ENCODE measurements at places on chromosomes 1 and 21. TPM values are rescaled to one million over a fixed set of nuclear protein-coding genes. Genes with fewer than 3 reads are reported as not detected.

DNA sequence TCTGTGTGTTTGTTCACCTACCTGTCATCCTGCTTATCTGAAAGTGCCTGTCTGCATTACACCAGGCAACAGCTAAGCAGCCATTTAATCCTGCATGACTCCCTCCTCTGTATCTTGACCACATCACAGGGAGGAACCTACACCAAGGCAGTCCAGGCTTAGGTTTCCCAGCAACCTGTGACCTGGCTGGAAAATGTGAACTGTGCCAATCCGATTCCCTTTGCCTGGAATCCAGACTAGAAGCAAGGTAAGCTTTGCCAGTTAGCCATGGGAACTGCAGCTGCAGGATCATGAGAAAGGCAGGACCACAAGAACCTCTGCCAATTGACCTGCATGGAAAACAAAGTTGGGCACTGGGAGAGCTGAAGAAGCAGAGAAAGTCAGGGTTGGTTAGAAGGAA is 6.3 kb upstream of the ATP1B1 start:
- no peak for DNase-seq

DNA sequence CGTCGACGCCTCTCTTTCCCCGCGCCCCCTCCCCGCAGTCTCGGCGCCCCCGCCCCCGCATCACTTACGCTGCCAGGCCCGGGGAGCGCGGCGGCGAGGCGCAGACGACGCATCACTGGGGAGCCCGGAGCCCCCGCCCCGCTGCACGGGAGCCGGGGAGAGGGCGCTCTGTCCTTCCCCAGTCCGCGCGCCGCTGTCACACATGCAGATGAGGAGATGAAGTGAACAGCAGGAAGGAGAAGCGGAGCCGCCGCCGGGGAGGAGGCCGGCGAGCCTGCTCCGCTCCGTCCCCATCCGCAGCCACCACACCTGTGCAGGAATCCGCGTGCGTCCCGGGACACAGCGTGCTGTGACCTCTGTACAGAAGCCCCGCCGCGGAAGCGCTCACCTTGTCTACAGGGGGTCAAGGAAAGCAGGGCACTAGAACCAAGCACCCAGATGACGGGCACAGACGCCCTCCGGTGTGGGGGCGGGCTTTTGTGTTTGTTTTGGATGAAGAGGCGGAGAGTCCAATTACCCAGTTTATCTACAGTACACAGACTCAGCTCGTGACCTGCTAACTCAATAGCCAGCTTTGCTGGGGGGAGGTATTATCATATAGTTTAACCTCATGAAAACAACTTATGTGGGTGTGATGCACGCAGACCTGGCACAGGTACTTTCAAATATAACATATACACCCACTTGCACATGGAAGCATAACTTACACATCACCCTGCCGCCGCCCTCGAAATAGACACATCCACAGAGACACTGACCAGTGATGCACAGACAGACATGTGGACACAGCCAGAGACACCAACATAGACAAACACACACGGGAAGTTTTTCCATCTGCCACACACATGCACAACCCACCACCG is 12.4 kb downstream of the KLHDC8A start:
- DNase-seq = no peak

DNA sequence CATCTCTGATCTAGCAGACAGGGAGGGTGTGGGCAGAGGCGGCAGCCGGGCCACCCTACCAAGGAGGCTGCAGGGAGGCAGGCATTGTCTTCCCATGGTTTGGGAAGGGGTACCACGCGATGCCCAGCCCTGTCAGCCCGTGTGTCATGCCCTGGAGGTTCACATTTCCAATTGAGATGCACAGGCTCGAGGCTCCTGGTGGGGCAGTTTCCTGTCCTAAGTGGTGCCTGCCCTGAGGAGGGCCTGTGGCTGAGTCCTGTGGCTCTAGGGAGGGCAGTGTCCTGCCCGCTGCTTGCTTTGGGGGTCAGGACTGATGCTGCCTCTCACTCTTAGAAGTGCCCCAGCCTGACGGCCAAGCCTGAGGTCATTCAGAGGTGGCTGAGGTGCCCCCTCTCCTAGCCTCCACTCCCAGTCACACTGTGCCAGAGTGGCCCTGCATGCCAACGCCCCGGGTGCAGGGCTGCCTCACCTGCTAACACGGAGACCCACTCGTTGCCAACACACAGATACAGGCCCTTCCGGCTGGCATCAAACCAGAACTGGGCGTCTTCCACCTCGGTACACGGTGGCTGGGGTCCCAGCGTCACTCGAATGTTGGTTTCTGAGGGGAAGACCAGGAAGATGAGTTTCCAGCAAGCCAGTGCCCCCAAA is 11.9 kb downstream of the KRTAP10-1 start:
- DNase-seq = no peak

ATF3 gene
- 18.5 TPM for polyA plus RNA-seq
